ENCODE measurements at places on chromosomes 13 and 19.

GRCh38 chr13:85709072-85709471 is 90.1 kb downstream of the SLITRK6 start:
- DNase-seq: no peak

DNA sequence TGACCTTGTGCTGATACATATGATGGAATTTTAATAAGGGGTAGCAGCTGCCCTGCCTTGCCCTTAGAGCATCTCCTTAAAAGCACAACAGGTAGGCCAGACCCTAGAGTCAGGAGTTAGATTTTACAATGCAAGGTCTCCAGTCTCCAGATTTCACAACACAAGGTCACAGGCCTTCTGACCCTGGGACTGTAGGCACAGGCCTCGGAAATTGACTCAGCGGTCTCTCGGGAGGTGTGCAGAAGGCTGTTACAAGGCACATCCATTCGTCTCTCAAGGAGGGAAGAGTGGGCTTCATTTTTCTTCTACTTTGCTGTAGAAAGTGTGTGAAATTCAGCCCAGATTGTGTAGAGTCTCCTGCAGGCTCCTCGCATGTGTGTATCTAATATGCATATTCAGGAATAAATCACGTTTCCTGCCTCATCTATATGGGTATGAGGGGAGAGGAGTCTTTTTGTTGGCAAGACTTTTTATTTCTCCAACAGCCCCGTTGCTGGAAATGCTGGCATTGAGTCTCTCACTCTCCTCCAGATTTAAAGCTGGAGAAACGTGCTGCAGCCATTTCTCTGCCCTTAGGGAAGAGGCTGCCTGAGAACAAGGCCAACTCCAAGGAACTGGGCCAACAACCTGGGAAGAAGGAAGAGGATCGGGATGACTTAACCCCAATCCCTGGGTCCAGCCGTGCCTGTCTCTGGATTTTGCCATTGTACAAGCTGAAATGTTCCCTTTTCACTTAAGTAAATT is 24.5 kb downstream of the UQCRFS1 start:
- DNase-seq: no peak

DNA sequence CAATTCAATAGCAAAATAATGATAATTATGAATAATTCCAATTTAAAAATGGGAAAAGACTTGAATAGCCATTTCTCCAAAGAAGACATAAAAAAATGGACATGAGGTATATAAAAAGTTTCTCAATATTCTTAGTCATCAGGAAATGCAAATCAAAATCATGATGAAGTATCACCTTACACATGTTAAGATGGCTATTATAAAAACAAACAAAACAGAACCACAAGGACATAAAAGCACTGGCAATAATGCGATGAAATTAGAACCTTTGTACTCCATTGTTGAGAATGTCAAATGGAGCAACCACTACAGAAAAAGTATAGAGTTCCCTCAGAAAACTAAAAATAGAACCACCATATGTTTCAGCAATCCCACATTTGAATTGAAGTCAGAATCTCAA is 1186.1 kb downstream of the SLITRK5 start:
- DNase-seq: no peak

GRCh38 chr13:91978571-91978970 is 580.1 kb downstream of the GPC5 start:
- no peak for DNase-seq

GRCh38 chr13:36715841-36716240 is 42.0 kb downstream of the SERTM1 start:
- DNase-seq: no peak

DNA sequence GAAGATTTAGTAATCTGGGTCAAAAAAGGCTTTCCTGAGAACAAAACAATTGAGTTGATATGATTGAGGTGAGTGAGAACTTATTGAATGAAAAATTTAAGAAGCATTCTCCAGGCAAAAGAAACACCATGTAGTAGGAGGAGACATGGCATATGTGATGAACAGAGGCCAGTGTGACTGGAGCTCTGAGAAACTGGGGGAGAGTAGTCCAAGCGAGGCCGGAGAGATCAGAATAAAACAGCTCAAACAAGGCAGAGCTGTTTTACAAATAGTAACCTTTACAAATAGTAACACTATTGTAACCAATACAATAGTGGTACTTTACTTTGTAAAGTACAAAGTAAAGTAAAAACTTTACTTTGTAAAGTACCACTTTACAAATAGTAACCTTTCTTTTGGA is 1159.1 kb downstream of the PCDH9 start:
- no peak for DNase-seq

DNA sequence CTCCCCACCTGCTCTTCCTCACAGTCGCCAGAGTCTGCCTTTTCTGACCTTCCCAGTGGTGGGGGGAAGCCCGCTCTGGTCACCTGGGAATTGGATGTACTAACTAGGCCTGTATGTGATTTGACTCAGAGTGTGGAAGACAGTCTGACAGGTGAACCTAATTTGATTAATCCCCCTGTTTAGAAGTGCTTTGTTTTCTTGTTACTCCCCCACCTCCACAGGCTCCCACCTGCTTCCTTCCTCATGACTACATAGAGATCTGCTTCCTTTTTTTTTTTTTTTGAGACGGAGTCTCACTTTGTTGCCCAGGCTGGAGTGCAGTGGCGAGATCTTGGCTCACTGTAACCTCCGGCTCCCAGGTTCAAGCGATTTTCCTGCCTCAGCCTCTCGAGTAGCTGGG is 44.0 kb downstream of the COG3 start:
- no peak for DNase-seq

DNA sequence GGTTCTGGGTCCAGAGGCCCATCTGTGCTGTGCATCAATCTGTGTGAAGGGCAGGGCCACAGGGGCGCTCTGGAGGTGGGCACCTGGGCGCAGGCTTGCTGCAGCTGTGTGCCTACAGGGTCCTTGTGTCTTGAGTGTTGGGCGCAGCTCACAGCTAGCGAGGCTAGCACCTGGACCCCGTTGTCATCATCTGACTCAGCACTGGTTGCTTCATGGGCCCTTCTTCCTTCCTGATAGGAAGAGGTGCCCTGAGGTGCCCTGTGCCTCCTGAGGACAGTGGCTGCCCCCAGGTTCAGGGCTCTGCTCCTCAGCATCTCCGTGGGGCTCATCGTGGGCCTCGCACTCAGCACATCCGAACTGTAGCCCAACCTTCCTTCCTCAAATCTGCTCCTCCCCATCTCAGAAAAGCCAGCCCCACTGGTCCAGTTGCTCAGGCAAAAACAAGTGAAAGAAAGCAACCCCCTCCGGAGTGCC is 54.8 kb downstream of the GATAD2A start:
- DNase-seq: no peak

DNA sequence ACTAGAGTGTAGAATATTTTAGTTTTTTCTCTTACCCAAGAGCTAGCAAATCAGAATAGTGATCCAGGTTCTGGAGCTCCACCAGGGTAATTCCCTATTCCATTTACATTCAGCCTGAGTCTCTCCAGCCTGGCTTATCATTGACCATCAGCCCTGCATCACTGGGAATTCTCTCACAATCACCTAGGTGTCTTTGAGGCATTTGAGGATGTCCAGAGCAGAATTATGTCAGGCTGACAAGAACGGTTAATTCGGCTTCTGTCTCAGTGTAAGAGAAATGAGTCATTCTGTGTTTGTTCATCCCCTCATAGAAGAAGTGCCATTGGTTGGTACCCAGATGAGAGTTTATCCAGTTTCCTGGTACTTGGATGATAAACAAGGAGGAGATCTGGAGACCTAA is 180.5 kb downstream of the ZNF737 start:
- DNase-seq: no peak

- no peak for DNase-seq
These were observed 6.1 kb downstream of the WDR83 start for GRCh38 chr19:12672744-12673143.

- DNase-seq: no peak
These were observed 85.6 kb downstream of the KL start for GRCh38 chr13:33101835-33102234.

GRCh38 chr19:1027650-1028061 is 1.2 kb downstream of the CNN2 start:
- DNase-seq: no peak

- no peak for DNase-seq
These were observed 1.1 kb downstream of the MAB21L1 start for GRCh38 chr13:35475212-35475959.

DNA sequence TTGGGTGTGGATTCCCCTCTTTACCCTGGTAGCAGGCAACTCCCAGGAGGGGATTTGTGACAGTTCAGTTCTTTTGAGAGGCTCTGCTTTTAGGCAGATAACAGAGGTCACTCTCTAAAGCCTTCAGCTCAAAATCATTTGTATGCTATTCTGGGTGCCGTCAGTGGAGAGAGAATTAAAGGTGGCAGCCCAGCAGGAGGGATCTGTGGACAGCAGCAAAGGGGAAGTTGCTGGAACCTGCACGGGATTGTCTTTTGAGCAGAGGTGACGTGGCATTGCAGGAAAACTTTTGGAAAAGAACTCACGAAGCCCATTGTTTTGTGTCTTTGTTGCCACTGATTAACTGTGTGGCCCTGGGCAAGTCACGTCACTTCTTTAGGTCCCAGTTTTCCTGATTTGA is 62.4 kb upstream of the C1QTNF9 start:
- DNase-seq: no peak

- DNase-seq: no peak
These were observed 82.5 kb downstream of the DHRS12 start for GRCh38 chr13:51721496-51721895.

DNA sequence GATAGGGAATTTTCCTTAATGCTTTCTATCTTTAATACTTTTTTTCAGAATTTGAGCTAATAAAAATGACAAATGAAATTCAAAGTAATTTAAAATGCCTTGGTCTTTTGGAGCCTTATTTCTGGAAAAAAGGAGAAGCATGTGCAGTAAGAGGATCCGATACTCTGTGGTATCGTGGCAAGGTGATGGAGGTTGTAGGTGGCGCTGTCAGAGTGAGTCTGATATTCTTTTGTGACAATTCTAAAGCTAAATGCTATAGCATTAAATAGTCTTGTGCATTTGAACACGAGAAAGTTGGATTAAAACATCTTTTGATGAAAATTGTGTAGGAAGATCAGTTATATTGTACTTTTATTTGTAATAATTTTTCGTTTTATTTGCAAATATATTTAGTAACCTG is 95.0 kb downstream of the RNF17 start:
- DNase-seq: no peak

Measured in GM04504 (cell line).